Bronchial epithelial cell (primary cell): ENCODE measurements at places on chromosomes 7 and 10.

DNA sequence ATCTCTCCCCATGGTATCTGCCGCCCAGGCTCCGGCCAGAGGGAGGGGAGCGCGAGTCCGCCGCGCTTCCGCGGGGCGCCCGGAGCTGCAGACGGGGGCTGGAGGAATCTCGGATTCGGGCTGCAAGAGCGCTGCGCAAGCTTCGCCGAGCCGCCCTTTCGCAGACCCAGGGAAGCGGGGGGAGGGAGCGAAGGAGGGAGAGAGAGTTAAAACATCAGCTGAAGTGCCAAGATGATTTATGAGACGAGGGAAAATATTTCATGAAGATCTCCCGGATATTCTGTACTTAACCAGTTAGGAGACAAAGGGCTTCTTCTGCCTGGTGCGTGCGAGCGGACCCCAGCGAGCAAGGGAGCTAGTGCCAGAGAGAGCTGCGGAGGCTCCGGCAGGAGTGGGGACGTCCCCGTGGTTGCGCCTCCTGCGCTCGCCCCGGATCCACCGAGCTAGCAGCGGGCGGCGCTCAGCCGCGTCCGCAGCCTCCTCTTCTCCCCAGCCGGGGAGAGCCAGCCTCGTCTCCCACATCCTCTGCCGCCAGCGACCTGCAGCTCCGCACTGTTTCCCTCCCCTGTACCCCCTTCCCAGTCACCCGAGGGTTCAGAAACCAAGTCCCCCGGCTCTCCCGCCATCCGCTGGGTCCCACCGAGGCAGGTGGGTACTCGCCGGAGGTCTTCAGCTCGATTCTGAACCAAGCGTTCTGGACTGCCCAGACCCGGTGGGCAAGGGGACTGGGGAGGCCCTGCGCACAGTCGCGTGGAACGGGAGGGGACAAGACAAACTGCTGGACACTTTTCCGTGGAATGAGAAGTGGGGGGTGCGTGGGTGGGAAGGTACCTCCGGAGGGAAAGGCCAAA lies 1.0 kb upstream of the PAX2 start:
- no peak for DNase-seq

DNA sequence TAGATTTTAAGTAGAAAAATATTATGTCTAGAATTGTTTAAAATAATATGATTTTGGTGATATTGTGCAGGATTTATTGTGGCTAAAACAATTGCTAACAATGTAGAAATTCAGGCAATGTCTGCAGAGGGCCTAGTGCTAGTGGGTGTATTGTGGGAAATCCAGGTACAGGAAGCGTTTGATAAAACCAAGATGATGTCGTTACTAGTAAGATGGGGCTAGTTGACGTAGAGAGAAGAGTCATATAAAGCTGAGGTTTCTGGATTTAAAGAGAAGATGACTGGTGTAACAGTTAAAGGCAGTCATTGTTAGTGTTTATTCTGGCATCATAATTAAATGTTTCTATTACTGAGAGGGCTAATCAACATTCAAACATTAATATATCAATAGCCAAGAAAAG lies 43.5 kb downstream of the ADK start:
- DNase-seq, result peak; percentile 65

- peak; percentile 51 for DNase-seq
Measured at GRCh38 chr7:47493976-47494911, 87.7 kb downstream of the TNS3 start.

DNA sequence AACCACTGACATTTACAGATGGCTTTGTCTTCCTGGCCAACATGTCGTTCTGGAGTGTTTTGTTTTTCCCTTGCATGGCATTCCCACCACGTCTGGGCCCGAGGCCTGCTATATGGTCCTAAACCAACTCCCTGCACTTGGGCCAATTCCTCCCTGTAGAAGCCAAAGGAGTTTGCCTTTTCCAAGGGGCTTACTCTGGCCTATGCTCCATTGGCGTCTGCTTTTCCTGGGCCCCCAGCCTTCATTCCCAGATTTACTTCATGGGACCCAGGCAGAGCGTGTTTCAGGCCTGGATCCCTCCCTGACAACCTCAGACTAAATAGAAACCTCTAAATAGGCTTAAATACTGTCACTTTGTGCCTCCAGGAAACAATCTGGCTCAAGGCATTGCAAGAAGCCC lies 60.7 kb downstream of the MINDY4 start:
- no peak for DNase-seq

DNA sequence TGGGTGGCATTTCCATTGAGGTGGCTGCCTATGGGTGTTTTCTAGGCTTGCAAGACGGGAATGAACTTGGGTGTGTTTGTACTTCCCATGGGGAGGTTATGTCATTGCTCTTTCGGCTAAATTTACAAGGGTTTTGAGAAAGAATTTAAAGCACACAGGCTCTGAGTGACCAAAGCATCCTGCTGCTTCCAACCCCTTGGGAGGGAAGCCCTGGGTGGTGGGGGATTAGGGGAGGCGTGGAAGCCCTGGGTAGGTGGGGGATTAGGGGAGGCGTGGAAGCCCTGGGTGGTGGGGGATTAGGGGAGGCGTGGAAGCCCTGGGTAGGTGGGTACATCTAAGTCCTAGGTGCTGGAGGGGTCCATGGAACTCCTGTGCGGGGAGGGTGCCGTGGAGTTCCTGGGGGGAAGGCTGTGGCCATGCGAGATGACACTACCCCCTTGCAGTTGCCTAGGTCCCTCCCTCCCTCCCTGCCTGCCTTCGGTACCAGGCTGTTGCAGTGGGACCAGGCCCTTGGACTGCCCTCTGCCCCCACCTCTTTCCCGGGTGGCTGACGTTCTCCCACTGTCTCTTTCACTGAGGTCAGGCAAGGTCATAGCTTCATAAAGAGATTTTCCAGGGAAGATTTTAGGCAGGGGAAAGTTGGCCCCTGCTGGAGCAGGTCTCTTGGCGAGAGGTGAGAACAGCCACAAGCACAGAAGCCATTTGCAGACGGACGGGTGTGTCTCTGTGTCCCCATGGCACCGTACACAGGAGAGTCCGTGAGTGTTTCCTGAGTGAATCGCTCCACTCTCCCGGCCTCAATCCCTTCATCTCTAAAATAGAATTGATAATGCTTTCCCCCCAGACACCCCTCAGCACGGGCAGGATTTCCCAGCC lies 19.5 kb downstream of the PRF1 start:
- DNase-seq, result no peak

GRCh38 chr10:27743877-27744801 lies 1.5 kb downstream of the MKX start:
- DNase-seq, result no peak

- no peak for DNase-seq
Measured at GRCh38 chr7:65477326-65477725, 103.7 kb downstream of the ZNF92 start.

DNA sequence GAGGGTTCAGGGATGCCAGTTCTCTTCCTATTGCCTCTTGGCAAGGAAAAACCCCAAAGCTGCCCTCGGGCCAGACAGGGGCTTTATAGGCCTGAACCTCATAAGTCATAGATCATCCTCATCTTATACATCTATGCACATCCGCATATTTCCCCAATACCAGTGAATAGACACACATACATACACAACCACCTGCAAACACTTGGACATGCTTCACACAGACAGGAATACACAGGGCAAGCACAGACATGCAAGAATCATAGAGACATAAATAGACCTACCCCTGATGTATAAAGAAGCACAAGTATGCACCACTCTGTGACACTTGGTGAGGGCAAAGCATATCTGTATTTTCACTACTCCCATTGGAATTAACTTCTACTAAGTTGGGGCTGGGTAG lies 30.7 kb downstream of the MBL2 start:
- DNase-seq, result peak; percentile 77

- no peak for DNase-seq
Measured at GRCh38 chr10:109306698-109307097, 616.6 kb downstream of the XPNPEP1 start.

DNA sequence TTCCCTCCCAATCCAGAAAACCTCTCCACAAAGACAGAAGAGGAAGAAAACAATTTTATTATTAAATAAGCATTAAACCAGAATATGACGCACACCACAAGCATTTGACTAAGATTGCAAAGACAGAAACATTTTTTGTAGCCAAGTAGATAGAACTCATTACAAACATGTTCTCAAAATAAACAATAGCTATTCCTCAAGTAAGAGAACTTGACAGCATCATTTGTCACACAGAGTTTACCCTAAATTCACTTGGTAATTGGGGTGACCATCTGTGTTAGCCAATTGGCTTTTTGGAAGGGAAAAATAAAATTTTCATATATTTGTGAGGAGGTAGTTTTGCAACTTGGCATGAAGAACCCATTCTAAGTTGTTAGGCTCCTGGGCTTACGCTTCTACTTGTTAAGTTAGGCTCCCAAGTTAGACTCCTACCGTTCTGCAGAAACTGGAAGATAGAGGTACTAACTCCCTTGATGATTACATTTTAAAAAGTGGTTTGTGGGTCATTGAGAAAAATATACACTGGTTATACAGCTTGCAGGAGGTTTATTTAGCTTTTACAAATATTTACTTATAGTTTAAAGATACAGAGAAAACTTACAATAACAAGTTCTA lies 618.6 kb upstream of the CNTNAP2 start:
- no peak for DNase-seq
